ENCODE measurements at places on chromosomes 3 and 15. TPM values are rescaled to one million over a fixed set of nuclear protein-coding genes. Genes with fewer than 3 reads are reported as not detected.

TMED3 gene
- total RNA-seq, result 23.7 TPM

ZPLD1 gene
- not detected for total RNA-seq

C3orf49 gene
- total RNA-seq, result not detected

C2CD4A gene
- total RNA-seq, result 0.60 TPM

CLDN16 gene
- total RNA-seq, result not detected

C2CD4B gene
- total RNA-seq, result 1.3 TPM

SPTSSB gene
- 0.32 TPM for total RNA-seq

STX19 gene
- total RNA-seq, result not detected

ECE2 gene
- total RNA-seq, result not detected

ADAMTS7 gene
- total RNA-seq, result not detected

DNAH12 gene
- total RNA-seq, result 0.07 TPM

ST3GAL6 gene
- 0.99 TPM for total RNA-seq

NMB gene
- total RNA-seq, result 3.3 TPM

PLAAT1 gene
- not detected for total RNA-seq

PLSCR2 gene
- total RNA-seq, result not detected

STAB1 gene
- total RNA-seq, result 4.9 TPM

CLSTN2 gene
- not detected for total RNA-seq

LPP gene
- total RNA-seq, result 94.2 TPM

PIGX gene
- 19.7 TPM for total RNA-seq

KBTBD13 gene
- not detected for total RNA-seq

DAZL gene
- not detected for total RNA-seq

CELSR3 gene
- 6.0 TPM for total RNA-seq

SHC4 gene
- 0.12 TPM for total RNA-seq

OXTR gene
- total RNA-seq, result not detected

CAND2 gene
- total RNA-seq, result 1.6 TPM

XXYLT1 gene
- total RNA-seq, result 7.7 TPM

MAP3K13 gene
- total RNA-seq, result 8.1 TPM

C3orf22 gene
- total RNA-seq, result not detected

APOD gene
- not detected for total RNA-seq

IL1RAP gene
- 11.3 TPM for total RNA-seq

ARL8B gene
- 39.2 TPM for total RNA-seq

CRYGS gene
- total RNA-seq, result 2.7 TPM

ARID3B gene
- total RNA-seq, result 42.6 TPM

PAK6 gene
- not detected for total RNA-seq

Data from T-helper 17 cell (primary cell).